Stimulated activated naive CD4-positive, alpha-beta T cell treated with Interleukin-2 at 50 U/mL for 16 hours (primary cell): ENCODE measurements at places on chromosomes 3 and 15.
A peak's percentile ranks its signal among the peaks of the same experiment; 100 is the strongest.

DNA sequence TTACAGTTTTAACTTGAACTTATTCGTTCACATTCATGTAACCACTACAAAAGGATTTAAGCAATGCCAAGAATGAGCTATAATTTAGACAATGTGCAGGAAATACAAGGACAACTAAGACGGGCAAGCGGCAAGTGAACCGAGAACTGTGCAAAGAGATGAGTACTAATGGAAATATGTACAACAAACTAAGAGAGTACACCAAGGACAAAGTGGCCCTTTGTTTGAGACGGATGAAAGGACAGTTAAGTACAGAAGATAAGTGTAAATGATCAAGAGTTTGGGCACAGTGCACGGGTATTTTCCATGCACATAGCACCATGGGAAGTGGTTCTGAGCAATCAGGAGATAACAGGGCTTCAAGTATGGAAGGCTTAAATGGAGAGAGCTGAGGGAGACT, 281.7 kb downstream of the ROBO2 start:
- no peak for DNase-seq

DNA sequence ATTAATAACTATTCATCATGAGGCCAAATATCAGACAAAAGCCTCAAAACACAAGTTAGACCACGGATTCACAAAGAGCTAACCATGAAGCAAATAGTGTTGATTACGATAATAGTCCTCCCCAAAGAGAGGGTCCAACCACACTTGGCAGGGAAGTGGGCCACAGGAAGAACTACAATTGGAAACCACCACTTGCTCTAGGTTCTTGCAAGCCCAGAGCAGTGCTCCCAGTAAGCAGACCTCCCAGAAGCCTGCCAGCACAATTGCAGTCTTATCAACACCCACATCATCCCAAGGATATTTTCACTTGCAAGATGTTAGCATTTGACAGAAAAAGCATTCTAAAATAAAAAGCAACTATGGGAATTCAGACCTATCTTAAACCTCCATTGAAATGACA, 11.3 kb downstream of the SETD2 start:
- no peak for DNase-seq

GRCh38 chr15:43776101-43776717, 557 bp downstream of the ELL3 start:
- DNase-seq: peak; percentile 22

- no peak for DNase-seq
These were observed 63.1 kb downstream of the B3GALNT1 start for GRCh38 chr3:161042023-161042501.

DNA sequence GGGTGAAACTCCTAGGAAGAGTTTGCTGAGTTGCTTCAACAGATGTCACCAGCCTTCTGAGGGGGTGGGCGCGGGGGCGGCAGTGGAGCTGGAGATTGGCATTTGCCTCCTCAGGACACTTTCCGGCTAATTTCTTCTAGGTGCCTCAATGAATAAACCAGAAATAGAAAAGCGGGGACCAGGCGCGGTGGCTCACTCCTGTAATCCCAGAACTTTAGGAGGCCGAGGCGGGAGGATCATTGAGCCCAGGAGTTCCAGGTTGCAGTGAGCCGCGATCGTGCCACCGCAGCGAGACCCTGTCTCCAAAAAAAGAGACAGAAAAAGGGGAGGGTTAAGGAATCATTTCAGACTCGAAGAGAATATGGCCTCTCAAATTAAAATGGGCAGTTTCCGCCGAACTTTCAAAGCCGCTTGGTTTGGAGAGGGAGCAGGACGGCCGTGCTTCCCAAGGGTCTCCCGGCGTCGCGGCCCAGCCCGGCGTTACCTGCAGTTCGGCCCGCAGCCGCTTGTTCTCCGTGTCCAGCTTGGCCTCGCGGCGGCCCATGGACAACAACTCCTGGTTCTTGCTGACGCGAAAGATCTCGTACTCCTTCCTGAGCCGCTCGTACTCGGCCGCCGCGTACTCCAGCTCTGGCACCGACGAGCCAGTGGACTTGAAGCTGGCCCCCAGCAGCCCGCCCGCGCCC, 587 bp downstream of the NPHP3 start:
- DNase-seq: no peak

GRCh38 chr15:39736412-39737195, 46.0 kb downstream of the FSIP1 start:
- no peak for DNase-seq

GRCh38 chr3:4139462-4140140, 163.6 kb upstream of the SETMAR start:
- DNase-seq: no peak

DNA sequence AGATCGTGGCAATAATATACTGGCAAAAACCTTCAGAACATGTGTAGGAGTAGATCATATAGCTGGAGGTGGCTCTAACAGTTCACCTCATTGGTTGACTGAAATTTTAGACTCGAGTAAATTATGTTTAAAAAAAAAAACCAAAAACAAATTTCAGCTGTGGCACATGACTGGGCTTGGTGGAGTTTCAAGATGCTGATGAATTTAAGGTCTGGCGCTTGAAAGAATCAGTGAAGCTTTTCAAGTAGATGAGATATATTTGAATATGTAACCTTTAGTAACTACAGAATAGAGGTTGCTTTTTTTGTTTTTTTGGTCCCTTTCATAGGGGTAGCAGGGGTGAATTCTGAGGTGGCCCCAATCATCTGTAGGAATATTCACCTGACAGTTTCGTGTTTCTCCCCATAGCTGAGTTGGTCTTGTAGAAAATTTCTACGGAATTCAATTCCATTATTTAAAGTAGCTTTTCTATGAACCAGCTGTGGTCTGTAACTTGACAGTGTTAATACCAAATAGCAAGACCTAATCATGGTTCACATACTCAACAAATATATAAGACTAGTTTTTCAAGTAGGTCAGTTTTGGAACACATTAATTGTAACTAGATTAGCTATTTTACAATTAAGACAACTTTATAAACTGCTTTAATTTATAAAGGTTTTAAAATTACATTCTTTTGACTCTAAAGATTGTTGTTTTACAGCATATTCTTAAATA, 65.6 kb downstream of the MAP4 start:
- DNase-seq: no peak

GRCh38 chr3:5205165-5205941, 17.8 kb downstream of the EDEM1 start:
- peak; percentile 41 for DNase-seq

GRCh38 chr15:28273873-28274610, 47.9 kb downstream of the HERC2 start:
- DNase-seq: no peak

- no peak for DNase-seq
These were observed 31.8 kb upstream of the HHATL start for GRCh38 chr3:42734263-42734860.

- no peak for DNase-seq
These were observed 406.1 kb downstream of the VPS13C start for GRCh38 chr15:61654002-61654740.

- no peak for DNase-seq
These were observed 715.6 kb downstream of the ROBO1 start for GRCh38 chr3:79052054-79052681.

DNA sequence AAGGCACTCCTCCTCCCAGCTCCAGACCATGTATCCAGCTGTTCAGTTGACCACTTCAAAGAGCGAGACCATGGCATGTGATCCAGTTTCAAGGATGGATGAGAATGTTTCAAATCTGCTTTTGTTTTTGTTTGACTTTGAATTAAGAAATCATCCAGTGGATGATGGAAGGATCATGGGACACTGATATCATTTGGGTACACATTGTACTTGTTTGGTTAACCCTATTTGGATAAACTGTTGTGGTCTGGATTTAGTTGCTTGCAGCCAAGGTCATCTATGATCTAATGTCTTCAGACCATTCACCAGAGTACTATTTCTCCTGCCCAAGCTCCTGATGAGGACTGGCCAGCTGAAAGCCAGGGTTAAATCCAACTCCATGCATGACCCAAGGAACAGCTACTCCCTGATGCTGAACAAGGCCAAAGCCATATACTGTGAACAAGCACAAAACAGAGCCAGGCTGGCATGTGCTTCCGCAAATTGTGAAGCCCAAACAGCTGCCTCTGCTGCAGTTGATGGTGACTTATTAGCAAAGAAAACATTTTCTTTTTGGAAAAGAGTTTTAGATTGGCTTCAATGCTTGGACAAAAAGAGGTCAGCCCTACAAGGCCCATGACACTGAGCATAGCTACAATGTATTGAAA, 5.2 kb upstream of the ADAMTS17 start:
- no peak for DNase-seq

DNA sequence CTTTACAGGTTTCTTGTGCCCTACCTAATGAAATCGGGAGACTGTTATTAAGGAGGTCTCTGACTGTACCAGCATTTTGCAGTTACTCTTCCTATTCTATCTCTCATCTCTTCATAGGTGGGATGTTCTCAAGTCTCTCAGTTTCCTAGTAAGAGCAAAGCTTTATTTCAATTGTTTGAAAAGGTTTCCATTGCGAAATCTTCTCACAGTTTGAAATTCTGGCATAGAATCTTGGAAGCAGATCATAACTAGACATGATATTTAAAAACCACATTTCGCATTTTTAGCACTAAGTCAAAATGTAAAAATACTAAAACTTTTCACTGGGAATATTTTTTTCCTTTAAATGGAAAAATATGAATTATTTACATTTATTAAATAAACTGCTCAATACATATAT, 1311.4 kb downstream of the ROBO2 start:
- no peak for DNase-seq

- DNase-seq: no peak
These were observed 6.4 kb downstream of the ASTE1 start for GRCh38 chr3:131020122-131020693.

DNA sequence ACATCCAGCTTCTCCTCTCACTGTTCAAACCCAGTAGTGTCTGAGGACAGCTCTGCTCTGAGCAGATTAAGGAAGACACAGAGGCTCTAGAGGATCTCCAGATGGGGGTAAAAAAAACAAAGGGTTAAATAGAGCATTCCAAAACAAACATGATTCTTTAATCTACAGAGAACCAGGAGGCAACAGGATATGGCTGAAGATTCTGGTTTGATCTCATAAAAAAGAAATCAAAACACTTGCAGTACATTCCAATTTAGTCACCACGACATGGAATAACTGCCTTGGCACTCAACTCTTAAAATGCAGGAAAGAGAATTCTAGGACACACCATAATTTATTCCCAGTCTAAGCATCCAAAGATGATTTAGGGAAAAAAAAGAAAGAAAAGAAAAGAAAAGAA, 32.0 kb downstream of the TM4SF4 start:
- no peak for DNase-seq

- no peak for DNase-seq
These were observed 175.2 kb downstream of the ALDH1A2 start for GRCh38 chr15:57890351-57890750.

- no peak for DNase-seq
These were observed 502.4 kb downstream of the LPP start for GRCh38 chr3:188656196-188656982.

GRCh38 chr15:25345943-25346342, 92.9 kb downstream of the UBE3A start:
- DNase-seq: no peak

DNA sequence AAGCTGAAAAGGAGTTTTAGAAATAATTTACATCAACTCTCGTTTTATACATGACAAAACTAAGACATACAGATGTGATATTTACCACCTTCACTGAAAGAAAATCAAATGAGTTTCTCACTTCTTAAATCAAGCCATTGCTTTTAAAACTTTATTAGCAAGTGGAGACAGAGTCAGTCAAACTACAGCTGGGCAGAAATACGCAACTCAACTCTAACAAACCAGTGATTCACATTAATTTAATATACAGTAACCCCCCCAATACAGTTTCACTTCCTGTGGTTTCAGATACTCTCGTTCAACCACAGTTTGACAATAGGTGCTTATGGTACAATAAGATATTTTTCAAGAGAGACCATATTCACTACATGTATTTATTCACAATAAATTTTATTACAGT, 477.1 kb downstream of the MAGI1 start:
- no peak for DNase-seq

GRCh38 chr3:184240384-184241140, 8.2 kb downstream of the ALG3 start:
- no peak for DNase-seq

GRCh38 chr3:48650723-48651122, 12.0 kb downstream of the CELSR3 start:
- no peak for DNase-seq

GRCh38 chr3:76039431-76039830, 254.1 kb upstream of the ZNF717 start:
- no peak for DNase-seq

DNA sequence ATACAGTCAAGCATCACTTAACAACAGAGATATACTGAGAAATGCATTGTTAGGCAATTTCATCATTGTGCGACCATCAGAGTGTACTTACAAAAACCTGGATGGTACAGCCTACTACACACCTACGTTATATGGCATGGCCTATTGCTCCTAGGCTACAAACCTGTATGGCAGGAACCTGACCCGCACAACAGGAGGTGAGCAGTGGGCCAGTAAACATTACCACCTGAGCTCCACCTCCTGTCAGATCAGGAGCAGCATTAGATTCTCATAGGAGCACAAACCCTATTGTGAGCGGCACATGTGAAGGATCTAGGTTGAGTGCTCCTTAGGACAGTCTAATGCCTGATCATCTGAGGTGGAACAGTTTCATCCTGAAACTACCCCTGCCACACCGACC, 89.7 kb downstream of the SCAPER start:
- DNase-seq: no peak

DNA sequence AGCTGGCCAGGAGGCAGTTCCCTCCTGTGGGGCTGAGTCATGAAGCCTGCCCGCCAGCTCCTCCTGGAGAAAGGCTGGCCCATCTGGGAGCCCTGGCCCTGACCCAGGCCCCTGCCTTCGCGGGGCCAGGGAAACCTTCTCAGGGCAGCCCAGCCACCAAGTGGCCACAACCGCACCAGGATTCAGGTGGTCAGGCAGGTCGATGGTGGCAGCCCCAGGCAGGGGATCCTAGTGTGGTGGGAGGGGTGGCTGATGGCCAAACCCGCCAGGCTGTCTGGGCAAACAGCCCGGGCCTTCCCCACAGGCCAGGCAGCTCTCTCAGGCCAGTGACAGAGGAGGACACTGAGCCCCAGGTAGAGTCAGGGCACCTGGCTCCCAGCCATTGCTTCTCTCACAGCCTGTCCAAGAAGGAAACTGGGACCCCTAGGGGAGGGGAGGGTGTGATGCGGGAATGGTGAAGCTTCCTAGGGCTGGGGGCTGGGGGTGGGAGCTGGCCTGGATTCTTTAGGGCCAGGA, 1.2 kb downstream of the TWF2 start:
- DNase-seq: no peak

- no peak for DNase-seq
These were observed 35.8 kb upstream of the CTDSPL start for GRCh38 chr3:37825744-37826400.

DNA sequence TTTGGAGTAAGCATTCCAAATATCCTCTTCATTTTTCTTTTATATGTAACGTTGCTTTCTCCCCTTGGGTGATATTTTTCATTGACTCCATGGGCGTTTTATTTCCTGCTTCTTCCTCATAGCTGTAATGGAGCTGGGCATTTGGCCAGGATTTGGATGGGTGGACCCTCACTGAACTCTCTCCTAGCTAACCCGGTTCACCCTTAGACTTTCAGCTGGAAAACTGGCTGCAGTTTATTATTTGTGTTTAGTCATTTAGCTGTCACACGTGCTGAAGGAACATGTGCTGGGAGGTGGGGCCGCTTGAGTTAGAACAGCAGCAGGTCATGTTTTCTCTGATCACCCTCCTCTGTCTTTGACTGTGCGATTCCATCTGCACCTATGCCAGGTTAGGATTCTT, 407.6 kb downstream of the ZIC1 start:
- no peak for DNase-seq

- DNase-seq: no peak
These were observed 98.7 kb upstream of the BFSP2 start for GRCh38 chr3:133301194-133301593.
